B cell (primary cell): ENCODE measurements at places on chromosomes 1 and 21.

DNA sequence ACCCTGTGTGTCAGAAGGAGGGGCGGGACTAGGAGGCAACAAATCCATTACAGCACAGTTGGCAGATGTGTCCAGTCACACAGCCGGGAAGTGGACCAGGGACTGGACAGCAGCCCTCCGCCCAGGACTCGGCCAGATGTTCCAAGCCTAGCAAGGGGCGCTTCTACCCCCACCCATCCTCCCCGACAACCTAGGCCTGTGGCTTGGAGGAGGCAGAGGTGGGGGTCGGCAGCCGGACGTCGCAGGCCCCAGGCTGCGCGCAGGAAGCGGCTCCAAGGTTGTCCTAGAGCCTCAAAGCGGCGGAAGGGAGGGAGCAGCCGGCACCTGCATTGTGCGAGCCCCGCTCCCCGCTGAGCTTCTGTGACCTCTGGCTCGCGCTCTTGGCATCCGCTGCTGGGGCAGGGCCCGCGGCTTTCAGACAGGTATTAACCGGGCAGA lies 20.6 kb upstream of the MYCL start:
- no peak for DNase-seq
- no peak overlapping the region for H3K27ac ChIP-seq
- H3K36me3 ChIP-seq = no peaks in the 10 kb centered on the region
- H3K4me3 ChIP-seq = no peak overlapping the region

DNA sequence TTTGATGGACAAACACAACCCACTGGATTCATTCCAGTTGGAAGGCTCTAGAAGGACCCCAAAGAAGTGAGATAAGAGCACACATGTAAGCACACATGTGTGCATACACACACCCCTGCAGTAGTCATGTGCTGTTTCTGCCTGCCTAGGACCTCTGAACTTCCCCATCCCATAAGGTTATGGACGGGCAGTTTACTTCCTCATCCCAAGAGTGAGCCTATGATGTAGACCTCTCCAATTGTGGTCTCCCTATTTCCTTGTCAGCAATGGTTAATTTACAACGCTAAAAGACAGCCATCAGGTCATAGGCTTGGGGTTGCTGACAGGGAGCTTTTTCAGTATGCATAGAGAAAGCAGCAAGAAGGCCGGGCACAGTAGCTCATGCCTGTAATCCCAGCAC lies 15.4 kb upstream of the ADAR start:
- H3K4me3 ChIP-seq = no peak overlapping the region
- H3K4me1 ChIP-seq = peaks cover 12% of the 10 kb centered on the region

DNA sequence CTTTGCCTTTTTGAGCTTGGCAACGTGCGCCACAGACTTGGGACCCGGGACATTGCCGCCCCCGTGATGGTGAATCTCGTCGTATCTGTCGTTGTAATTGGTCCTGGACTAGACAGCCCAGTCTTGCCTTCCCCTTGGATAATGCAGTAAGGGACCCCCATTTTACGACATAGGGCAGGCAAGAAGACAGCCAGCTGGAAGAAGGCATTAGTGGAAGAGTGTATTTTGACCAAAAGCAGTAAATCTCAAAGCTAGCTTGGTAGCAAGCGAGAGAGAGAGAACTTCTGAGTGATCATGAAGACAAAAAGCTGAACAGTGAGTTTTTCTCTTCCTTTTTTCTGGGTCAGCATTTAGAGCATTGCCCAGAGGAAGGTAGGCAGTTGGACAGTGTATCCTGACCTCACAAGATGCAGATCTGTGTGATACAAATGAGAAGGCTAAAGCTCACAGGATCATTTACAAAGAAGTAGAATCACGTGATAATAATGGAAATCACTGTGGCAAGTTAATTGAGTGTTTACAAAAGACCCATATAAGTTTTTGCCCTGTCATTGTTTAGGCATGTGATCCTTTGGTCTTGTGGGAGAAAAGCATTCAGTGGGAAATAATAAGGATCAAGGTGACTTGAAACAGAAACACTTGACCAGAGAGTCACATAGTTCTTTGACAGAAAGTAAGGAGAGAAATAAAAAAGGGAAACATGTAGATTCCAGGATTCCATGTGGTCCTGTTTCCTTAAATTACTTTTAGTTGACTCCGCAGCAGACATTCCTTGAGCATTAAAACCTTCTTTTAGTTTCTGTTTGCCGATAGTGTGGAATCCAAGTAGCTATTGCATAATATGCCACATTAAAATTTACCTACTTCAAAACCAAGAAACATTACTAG lies 66.3 kb downstream of the CNST start:
- no peak overlapping the region for H3K27ac ChIP-seq
- H3K36me3 ChIP-seq = peaks cover 7% of the 10 kb centered on the region
- peaks cover 8% of the 10 kb centered on the region for H3K4me1 ChIP-seq
- no peak overlapping the region for H3K4me3 ChIP-seq
- no peaks in the 10 kb centered on the region for H3K27me3 ChIP-seq
- DNase-seq = no peak

GRCh38 chr1:242017580-242018233 lies 18.8 kb upstream of the MAP1LC3C start:
- H3K4me1 ChIP-seq = no peaks in the 10 kb centered on the region
- no peak overlapping the region for H3K4me3 ChIP-seq

GRCh38 chr1:200245473-200245872 lies 164.4 kb downstream of the ZNF281 start:
- H3K4me1 ChIP-seq = peaks cover 14% of the 10 kb centered on the region
- peaks cover 29% of the 10 kb centered on the region for H3K27me3 ChIP-seq
- no peaks in the 10 kb centered on the region for H3K36me3 ChIP-seq

DNA sequence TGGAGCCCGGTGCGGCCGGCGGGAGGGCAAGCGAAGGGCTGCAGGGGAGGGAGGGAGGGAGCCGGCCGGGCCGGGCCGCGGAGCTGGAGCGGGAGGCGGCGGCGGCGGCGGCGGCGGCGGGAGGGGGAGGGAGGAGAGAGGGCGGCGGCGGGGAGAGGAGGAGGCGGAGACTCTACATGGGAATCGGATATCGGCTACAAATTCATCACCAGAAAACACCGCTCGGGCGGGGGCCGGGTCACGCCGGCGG lies at the start of gene AKT3:
Gene AKT3 (minus strand): TSS at position 42 of the 250 bp plus-strand sequence. CDS start 7,073 bp downstream, outside the sequence.
- no peaks in the 10 kb centered on the region for H3K36me3 ChIP-seq
- no peaks in the 10 kb centered on the region for H3K27me3 ChIP-seq
- peaks cover 13% of the 10 kb centered on the region for H3K4me1 ChIP-seq
- no peak for DNase-seq
- H3K27ac ChIP-seq = peak within 1 kb of the TSS; percentile 87

DNA sequence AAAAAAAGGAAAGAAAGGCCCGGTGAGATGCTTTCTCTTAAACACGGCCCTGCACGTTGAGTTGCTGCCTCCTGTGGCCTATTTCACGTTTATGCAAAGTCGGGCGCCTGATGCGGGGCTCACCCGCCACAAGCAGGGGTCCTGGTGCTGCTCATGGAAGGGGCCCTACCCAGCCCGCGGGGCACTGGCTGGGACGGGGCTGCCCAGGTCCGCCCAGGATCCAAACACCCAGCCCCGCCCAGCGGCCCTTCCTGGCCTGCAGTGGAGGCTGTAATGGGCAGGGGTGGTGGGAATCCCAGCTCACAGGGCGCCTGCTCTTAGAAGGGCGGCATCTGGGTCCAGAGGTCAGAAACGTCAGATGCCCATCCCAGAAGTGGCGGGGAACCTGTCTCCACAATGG lies 1.6 kb downstream of the COL6A2 start:
- H3K27ac ChIP-seq = no peak overlapping the region
- H3K27me3 ChIP-seq = no peaks in the 10 kb centered on the region
- no peak for DNase-seq
- no peaks in the 10 kb centered on the region for H3K4me1 ChIP-seq
- no peak overlapping the region for H3K4me3 ChIP-seq
- no peaks in the 10 kb centered on the region for H3K36me3 ChIP-seq

GRCh38 chr1:54811066-54811465 lies 9.9 kb upstream of the TTC22 start:
- no peaks in the 10 kb centered on the region for H3K4me1 ChIP-seq
- H3K36me3 ChIP-seq = no peaks in the 10 kb centered on the region
- DNase-seq = no peak
- no peak overlapping the region for H3K27ac ChIP-seq
- H3K27me3 ChIP-seq = no peaks in the 10 kb centered on the region
- H3K4me3 ChIP-seq = no peak overlapping the region

DNA sequence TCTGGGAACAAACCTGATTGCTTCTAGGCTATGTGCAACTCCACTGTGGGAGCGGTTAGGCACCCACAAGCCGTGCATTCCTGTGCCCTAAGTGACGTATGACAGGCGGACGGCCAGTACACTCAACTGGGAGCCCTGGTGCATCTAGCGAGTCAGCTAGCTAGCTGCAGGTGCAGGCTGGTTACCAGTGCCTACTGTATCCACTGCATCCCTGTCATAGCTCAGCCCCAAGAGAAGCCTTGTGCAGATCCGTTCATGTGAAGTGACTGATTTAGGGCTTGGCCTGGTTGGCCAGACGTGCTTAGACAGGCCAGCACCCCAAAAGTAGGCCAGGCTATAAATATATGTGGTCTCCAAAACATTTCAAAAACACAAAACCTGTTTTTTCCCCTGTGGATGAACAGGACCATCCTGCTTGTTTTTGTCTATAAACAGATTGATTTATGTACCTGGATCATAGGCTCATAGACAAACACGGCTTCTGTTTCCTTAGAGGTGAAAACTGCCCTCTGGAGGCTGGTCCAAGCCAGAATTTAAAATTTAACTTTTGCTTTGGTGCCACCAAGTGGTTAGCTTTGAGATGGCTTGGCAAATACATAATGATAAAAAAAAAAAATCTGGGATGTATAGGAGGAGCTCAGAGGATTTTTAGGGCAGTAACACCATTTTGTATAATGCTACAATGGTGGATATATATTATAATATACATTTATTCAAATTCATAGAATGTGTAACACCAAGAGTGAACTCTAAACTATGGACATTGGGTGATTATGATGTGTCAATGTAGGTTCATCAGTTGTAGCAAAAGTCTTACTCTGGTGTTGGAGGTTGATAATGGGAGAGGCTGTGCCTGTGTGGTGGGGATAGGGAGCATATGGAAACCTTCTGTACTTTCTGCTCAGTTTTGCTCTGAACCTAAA lies 68.5 kb downstream of the GIPC2 start:
- H3K27me3 ChIP-seq = no peaks in the 10 kb centered on the region
- H3K27ac ChIP-seq = no peak overlapping the region
- H3K36me3 ChIP-seq = no peaks in the 10 kb centered on the region
- peak; percentile 72 for DNase-seq
